ENCODE measurements at places on chromosomes 3 and 15.

GRCh38 chr3:126546013-126546412 is 12.7 kb downstream of the C3orf22 start:
- no peak for DNase-seq

GRCh38 chr3:11735638-11736037 is 91.9 kb upstream of the VGLL4 start:
- DNase-seq: no peak

GRCh38 chr3:138284079-138284478 is 45.6 kb downstream of the NME9 start:
- no peak for DNase-seq

DNA sequence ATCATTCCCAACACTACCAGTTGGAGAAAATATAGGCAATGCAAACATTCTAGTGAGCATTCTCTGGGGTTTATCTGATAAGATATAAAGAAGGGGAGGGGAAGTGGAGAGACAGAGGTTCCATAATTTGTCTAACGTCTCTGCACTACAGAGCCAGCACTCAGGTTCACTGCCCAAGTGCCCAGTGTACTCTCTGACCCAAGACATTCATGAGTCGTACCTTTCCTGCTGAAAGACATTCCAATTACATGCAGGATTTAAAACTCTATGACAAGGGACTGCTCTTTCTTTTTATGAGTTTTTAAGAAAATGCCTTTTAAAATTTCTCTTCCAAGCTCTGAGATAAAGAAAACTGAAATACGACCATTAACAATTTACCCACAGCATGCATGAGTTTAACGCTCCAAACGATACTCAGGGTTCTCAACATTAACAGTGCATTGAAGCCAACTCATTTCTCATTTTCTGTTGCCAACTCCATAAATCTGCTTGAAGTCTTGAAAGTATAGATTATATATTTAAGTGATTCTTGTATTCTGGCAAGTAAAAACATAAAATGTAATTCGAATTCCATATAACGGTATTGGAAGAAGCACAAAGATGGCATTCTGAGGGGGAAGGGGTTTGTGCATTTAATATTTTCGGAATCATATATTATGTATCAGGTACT is 193.4 kb downstream of the SUCLG2 start:
- DNase-seq: no peak

GRCh38 chr15:75749820-75750219 is 37.2 kb upstream of the CSPG4 start:
- no peak for DNase-seq

DNA sequence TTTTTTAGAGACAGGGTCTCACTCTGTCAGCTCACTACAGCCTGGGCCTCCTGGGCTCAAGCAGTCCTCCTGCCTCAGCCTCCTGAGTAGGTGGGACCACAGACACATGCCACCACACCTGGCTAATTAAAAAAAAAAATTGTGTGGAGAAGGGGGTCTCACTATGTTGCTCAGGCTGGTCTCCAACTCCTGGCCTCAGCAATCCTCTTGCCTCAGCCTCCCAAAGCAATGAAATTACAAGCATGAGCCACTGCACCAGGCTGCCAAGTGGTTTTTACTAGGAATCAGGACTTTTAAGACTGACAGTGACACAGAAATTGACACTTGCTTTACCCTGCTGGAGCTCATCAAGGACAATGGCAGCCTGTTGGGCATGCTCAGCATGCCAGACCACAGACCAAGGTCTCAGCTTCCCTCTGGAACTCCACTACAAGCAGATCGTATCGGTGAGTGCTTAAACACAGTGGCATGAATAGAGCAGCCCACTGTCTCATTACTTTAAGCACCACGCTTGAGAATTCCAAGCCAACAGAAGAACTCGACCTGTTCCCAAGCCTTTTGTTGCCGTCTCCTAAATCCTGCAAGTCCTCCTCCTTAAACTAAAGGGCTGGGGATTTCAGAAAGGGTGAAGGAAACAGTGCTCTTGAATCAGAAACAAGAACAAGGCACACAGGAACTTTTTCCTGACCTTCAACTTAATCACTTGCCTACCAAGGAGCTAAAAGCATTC is 41.4 kb downstream of the EOMES start:
- DNase-seq: no peak

DNA sequence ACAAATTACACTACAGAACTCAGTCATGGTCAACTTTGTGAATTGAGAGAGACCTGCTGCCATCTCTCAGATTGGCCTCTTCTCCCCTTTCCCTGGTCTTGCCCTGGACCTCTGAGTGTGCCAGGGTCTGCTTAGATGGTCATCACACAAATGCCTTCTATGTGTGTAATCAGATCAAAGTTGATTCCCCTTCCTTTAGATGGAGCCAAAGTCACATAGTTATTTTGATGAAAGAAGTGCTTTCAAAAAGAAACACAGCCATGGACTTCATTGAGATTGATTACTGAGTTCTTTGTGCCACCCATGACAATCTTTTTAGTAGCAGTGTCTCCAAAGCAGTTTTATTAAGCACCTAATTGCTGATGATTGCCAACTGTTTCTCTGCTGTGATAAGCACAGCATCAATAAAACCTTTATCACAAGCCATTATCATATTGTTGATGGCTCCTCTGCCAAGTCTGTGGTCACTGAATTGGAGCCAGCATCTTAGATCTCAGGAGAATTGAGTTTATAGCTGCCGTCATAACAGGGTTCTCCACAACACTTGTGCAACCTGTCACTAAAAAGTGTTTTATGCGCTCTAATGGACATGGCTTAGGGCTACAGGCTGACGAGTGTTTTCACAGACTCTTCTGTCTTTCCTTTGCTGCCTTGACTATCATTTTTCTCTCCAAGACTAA is 149.7 kb upstream of the NUDT16 start:
- DNase-seq: no peak

GRCh38 chr3:112333381-112334317 is 693 bp downstream of the CD200 start:
- no peak for DNase-seq

GRCh38 chr15:44736181-44736765 is at the start of gene TRIM69:
TRIM69 (plus strand) TSS chr15:44736528; CDS start chr15:44736705, 177 bp downstream.
- no peak for DNase-seq

GRCh38 chr15:77004189-77004588 is 9.3 kb downstream of the PSTPIP1 start:
- no peak for DNase-seq

DNA sequence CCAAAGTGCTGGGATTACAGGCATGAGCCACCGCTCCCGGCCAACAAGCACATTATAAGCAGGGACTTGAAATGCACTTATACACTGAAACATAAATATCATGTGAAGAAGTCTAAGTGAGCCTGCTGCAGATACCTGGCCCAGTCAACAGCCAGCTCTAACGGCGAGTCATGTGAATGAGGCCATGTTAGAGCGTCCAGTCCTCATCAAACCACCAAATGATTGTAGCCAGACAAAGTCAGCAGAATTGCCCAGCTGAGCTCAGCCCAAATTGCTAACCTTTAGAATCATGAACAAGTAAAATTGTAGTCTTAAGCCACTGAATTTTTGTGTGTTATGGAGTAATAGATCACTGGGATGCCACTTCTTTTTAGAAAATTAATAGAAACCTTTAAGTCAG is 37.8 kb upstream of the UACA start:
- DNase-seq: no peak

DNA sequence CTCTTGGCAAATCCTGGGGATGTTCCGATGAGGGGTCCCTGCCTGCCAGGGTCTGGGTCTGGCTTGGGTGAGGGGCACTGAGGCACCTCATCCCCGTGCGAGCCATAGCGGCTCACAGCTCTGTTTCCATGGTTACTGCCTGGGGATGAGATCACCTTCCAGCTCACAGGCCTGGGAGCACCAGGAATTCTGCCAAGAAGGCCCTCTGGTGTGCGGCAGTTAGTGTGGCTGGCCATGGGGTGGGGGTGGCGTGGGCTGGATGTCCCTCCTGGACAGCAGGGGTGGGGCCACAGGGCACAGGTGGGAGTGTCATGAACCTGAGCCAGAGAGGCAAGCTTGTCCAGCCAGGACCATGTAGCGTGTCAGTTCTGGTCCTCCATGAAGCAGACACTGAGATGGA is 22.1 kb upstream of the PRR23E start:
- peak; percentile 42 for DNase-seq

DNA sequence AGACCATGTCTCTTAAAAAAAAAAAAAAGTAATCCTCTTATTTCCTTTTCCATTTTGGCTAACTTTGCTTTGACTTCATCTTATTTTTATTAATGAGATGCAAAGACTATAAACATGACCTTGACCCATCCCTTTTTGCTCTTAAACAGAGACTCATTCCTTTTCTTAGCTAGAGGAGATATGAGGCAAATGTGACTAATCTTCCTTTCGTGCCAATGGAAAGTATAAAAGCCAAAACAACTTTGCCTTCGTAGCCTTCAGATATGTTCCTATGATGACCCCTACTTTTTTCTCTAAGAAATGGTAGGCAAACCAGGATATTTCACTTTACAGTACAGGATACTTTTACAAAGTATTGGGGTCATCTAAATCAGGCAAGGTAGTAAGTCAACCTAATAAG is 36.9 kb upstream of the GOLGB1 start:
- DNase-seq: no peak

DNA sequence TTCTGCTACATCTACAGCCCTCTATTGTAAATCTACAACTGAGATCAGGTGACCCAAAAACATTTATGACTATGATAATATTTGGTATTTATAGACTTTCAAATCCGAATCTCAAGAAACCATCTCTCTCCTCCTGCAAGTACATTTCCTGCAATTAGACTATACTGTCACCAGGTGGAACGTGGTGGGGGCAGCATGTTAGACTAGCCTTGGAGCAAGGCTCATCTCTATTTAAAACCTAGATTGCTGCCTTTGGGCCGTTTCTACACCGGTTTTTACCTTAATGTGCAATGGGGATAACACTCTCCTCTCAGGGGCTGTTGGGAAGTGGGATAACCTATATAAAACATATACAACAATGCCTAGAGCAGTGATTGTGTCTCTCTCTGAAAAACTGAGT is 3.8 kb upstream of the KATNBL1 start:
- no peak for DNase-seq

- DNase-seq: no peak
Measured at GRCh38 chr3:112814266-112814665, 32.4 kb downstream of the CD200R1L start.

- no peak for DNase-seq
Measured at GRCh38 chr15:85702321-85703101, 92.2 kb downstream of the KLHL25 start.

DNA sequence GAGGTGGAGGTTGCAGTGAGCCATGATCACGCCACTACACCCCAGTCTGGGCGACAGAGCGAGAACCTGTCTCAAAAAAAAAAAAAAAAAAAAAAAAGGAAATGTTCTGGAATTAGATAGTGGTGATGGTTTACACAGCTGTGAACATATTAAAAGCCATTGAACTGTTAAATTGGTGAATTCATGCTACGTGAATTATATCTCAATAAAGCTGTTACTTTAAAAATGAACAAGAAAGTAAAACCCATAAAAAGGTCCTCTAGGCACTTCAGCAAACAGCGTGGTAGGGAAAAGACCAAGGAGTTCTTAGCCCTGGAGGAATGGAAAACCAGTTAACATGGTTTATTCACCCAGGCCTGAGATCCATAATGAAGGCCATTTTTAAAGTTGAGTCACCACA is 180.1 kb downstream of the ATG7 start:
- DNase-seq: no peak

GRCh38 chr15:31457631-31458526 is 131.2 kb downstream of the KLF13 start:
- DNase-seq: no peak

DNA sequence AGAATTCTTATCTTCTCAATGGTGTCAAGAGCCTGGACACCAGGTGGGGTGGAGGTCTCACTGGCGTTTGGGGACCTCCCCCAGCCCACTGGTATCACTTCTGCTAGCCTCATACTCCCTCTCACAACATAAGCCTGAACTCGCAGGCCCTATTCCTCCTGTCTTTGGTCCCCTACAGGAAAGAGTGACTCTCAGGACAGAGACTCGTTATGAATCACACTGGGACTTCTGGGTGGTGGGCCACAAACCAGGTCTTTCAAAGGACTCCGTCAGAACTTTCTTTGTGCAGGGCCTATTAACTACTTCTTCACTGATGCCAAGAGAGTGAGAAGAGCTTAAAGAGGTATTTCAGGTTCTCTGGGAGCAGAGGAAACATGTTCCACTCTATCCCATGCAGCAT is 100.4 kb downstream of the WDR76 start:
- DNase-seq: no peak

DNA sequence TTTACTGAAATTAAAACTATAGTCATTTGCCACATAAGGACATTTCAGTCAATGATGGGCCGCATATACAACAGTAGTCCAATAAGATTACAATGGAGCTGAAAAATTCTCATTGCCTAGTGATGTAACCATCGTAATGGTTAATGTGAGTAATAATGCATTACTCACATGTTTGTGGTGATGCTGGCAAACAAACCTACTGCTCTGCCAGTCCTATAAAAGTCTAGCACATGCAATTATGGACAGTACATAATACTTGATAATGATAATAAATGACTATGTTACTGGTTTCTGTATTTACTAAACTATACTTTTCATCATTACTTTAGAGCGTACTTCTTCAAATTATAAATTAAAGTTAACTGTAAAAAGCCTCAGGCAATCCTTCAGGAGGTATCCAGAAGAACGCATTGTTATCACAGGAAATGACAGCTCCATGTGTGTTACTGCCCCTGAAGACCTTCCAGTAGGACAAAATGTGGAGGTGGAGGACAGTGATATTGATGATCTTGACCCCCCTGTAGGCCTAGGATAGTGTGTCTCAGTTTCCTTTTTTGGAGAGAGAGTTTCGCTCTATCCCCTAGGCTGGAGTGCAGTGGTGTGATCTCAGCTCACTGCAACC is 102.7 kb downstream of the ATP1B3 start:
- DNase-seq: no peak

GRCh38 chr15:68479406-68479805 is 47.4 kb upstream of the ITGA11 start:
- DNase-seq: no peak

DNA sequence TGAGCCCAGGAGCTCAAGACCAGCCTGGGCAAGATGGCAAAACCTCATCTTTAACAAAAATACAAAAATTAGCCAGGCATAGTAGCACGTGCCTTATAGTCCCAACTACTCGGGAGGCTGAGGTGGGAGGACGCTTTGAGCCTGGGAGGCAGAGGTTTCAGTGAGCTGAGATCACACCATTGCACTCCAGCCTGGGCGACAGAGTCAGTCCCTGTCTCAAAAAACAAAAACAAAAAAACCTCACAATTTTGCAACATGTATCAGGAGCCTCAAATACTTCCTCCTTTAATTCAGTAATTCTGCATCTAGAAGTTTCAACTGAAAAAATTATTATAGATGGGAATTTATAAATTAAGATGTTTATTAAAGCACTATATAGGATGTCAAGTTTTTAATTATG is 1.1 kb downstream of the MRPL47 start:
- DNase-seq: no peak
